ENCODE measurements at places on chromosomes 5 and 9. TPM values are rescaled to one million over a fixed set of nuclear protein-coding genes. Genes with fewer than 3 reads are reported as not detected.

PCDHGC5 gene
- total RNA-seq = 2.9 TPM

WDR41 gene
- 179 TPM for total RNA-seq

FBP2 gene
- total RNA-seq = not detected

GDNF gene
- 0.25 TPM for total RNA-seq

ESM1 gene
- 212 TPM for total RNA-seq

PLEKHG4B gene
- under 0.01 TPM for total RNA-seq

WNT8A gene
- total RNA-seq = not detected

HMCN2 gene
- under 0.01 TPM for total RNA-seq

SLC36A3 gene
- not detected for total RNA-seq

NAA35 gene
- total RNA-seq = 28.0 TPM

MTMR12 gene
- 26.0 TPM for total RNA-seq

PRELID2 gene
- 23.5 TPM for total RNA-seq

IL13 gene
- not detected for total RNA-seq

RNF208 gene
- total RNA-seq = 0.25 TPM

SOHLH1 gene
- total RNA-seq = not detected

QRFP gene
- not detected for total RNA-seq

SH3RF2 gene
- total RNA-seq = 1.2 TPM

DIPK1B gene
- total RNA-seq = 1.1 TPM

PRSS3 gene
- 22.4 TPM for total RNA-seq

FOXI1 gene
- total RNA-seq = not detected

TEX48 gene
- not detected for total RNA-seq

PDE8B gene
- 0.22 TPM for total RNA-seq

ECSCR gene
- 0.55 TPM for total RNA-seq

PCDH1 gene
- total RNA-seq = 1.4 TPM
